Peyer's patch (tissue), 4 donors: ENCODE measurements at places on chromosomes 5 and 9.

GRCh38 chr9:71368157-71368556 lies 246.7 kb upstream of the TRPM3 start:
- no peak for DNase-seq

- no peak for DNase-seq
Measured at GRCh38 chr9:1708219-1708618, 306.9 kb upstream of the SMARCA2 start.

GRCh38 chr5:108561416-108562204 lies 179.7 kb upstream of the FBXL17 start:
- no peak for DNase-seq

- DNase-seq, result no peak
Measured at GRCh38 chr9:15138357-15138686, 168.7 kb downstream of the TTC39B start.

GRCh38 chr5:138149530-138149929 lies 10.3 kb upstream of the NME5 start:
- DNase-seq, result no peak
